ENCODE measurements at places on chromosomes 11 and 22.

DNA sequence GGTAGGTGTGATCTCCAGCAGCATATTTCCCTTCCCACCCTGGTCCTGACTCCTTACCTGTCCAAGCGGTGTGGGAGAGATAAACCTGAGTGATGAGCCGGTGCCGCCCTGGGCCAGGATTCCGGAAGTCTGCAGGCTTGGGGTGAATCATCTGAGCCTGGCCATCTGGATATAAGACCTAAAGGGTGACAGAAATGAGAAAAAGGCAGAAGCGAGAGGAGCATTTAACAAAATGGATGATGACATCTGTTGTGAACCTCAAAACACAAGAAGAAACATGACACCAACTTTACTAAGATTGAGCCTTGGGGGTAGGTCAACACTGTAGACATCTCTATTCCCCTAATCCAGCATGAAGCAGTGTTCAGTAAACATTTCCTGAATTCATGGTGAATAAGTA lies 62.8 kb downstream of the AAMDC start:
- no peak for DNase-seq

GRCh38 chr11:124276081-124276480 lies 19.9 kb downstream of the OR8G5 start:
- no peak for DNase-seq

DNA sequence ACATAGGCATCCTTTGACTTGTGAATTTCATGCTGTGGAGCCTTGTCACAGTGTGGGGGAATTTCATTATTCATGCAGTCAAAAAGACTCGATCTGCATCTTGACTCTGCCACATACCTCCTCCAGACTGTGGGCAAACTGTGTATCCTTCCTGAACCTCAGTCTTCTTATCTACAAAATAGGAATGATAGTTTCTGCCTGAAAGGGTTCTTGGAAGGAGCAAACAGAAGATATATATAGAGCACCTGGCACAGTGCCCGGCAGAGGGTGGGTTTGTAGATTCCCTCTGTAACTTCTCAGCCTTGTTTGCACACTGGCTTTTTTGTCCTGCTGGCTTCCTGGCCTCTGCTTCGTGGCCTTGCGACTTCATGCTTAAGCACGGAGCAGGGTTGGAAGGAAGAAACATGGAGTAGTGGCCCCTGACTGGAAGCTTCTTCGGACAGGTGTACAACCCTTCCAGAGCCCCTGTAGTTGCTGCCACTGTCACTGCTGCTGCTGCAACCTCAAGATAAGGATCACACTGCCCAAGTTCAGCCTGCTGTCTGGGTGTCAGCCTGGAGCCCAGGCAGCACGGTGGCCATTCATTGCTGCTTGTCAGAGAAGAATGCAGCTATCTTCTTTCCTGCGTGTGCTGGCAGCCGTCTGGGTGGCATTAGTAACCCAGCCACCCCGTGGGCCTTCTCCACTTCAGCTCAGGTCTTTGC lies 106.4 kb downstream of the MICAL2 start:
- DNase-seq = no peak

DNA sequence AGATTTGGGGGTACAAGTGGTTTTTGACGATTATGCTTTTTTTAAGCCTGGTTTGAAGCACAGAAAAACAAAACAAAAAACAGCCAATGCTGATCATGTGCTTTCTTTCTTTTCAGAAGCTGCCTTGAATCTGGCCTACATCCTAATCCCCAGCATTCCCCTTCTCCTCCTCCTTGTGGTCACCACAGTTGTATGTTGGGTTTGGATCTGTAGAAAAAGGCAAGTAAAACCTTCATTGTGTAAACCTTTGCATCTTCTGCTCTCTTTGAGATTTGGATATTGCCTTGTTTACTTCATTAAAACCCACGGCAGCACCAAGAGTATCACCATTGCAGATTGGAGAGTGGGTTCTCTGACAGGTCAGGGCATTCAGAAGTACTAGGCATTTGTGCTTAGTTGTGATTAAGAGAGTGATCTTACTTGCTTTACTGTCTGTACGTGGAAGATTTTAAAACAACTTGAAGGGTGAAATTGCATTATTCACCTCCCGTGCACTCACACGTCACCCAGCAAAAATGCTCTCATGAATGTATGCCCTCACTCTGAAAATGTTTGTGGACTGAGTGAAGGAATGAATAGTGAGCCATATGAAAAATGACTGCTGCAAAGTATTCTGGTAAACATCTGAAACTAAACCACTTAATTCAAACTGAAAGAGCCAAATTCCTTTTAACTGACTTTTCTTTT lies 17.0 kb downstream of the LAYN start:
- no peak for DNase-seq

DNA sequence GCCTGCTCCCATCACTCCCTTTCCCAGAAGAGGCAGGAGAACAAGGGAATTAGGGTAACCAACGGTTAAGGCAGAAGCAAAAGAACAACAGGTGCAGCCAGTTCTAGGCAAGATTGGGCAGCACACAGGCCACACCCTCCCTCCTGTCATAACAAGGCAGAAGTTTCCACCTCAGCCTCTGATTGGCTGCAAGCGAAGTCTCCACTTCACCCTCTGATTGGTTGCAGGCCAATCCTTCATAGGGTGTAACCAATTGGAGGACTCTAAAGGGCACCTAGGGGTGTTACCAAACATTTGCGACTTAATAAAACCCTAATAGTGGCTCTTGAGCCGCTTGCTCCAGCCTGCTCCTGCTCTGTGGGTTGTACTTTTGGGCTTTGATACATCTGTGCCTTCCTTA lies 153.8 kb downstream of the CACNA1I start:
- no peak for DNase-seq

DNA sequence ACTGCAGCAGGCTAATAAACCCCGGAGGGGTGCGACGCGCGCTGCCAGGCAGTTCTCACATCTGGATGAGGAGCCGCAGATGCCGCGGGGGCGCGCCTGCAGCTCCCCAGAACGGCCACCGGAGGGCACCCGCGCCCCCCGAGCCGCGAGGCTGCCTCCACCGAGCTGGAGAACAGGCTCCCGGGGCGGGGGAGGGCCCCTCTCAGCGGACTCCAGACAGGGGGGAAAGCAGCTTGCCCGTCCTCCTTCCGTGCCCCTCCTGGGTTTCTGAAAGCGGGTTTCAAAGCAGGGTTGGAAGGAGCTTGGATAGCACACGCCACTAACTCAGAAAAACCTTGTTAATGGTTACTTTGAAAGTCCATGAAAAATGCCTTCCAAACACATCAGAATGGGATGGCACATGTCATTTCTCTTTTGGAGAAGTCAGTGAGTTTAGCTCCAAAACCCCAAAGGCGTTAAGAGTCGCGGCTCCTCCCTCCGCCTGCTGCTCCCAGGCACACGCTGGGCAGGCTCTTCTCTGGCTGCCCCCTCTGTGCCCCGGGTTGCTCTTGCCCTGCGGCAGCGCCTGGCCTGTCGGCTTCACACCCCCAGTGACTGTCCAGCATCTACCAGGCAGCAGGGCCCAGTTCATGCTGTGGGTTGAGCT lies 317.8 kb downstream of the NTM start:
- DNase-seq = no peak

GRCh38 chr11:110433393-110434333 lies 3.9 kb downstream of the FDX1 start:
- no peak for DNase-seq

GRCh38 chr11:74744277-74744676 lies 4.4 kb upstream of the RNF169 start:
- DNase-seq = no peak

- DNase-seq = no peak
Observed at GRCh38 chr11:45907911-45908370, 870 bp upstream of the FREY1 start.

GRCh38 chr22:20090730-20091240 lies 10.7 kb downstream of the DGCR8 start:
- no peak for DNase-seq

DNA sequence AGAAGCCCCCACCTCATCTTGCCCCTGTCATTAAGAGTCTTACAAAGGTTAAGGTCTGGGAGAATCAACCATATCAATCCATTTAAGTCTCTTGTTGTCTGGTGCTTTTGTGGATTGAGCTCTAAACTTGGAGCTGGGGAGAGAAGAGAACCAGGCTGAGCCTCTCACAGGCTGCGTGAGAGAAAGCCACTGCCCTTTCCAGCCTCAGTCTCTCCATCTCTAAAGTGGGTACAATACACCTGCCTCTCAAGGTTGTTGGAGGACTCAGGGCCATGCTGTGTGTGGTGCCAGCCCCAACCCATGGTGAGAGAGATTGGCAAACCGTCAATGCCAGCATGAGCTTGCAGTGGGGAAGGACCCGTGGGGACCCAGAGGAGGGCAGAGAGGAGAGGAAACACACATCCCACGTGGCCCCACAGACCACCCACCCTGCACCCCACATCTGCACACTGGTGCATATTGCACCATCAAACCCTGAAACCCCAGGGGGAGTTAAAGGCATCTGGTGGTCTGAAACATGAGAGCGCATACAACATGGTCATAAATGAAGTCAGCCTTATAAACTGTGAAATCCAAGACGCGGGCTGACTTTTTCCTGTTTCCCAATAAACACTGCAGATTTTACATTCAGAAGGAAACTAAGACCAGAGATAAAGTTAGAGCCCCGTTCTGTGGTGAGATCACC lies 27.5 kb upstream of the FBLN1 start:
- DNase-seq = no peak
